ENCODE measurements at places on chromosomes 6 and 20. TPM values are rescaled to one million over a fixed set of nuclear protein-coding genes. Genes with fewer than 3 reads are reported as not detected.

GRCh38 chr20:4811661-4812181 is 90.0 kb downstream of the PRND start:
- no peak overlapping the region for H3K27ac ChIP-seq
- peaks cover 35% of the 10 kb centered on the region for H3K36me3 ChIP-seq

DNA sequence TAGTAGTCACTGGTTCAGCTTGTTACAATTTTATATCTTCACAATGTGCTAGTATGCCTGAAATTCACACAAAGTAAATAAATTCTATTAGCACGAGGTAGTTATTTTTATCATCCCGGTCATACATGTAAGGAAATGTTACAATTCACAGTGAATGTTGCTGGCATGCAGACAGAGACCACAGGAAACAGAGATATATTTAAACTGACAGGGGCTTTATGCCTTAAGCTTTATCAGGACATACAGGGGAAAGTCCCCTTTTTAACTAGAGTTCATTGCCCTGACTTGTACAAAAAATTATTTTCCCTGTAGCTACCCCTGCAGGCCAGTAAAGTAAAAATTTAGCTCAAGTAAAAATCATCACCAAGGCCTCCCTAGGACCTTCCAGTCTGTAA is 712.0 kb upstream of the NRSN1 start:
- no peaks in the 10 kb centered on the region for H3K36me3 ChIP-seq
- H3K27ac ChIP-seq = no peak overlapping the region
- peak; percentile 50 for DNase-seq
- no peaks in the 10 kb centered on the region for H3K27me3 ChIP-seq
- no peaks in the 10 kb centered on the region for H3K4me1 ChIP-seq

DNA sequence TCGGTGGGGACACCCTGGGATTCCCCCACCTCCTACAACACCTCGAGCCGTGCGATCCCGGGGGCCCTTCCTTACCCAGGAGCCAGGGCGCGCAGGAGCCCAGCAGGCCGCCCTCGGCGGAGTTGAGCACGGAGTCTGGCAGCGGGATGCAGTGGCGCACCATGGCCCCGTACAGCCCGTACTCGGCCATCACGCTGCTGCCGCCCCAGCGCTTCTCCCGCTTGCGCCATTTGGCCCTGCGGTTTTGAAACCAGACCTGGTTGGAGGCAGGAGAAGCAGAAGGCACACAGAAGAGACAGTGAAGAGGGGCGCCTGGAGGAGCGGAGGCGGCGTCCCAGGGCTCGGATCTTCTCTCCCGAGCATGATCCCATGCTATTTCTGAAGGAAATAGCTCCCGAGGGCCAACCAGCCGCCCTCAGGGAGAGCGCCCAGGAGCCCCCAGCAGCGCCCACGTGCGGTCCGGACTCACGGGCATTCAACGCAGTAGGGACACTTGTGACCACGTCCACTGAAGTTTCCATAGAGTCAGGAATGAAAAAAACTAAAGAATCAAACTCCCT is 4.3 kb downstream of the VSX1 start:
- no peak overlapping the region for H3K27ac ChIP-seq
- H3K4me3 ChIP-seq = peak overlapping the region; percentile 10
- H3K27me3 ChIP-seq = peaks cover 68% of the 10 kb centered on the region
- DNase-seq = no peak

DNA sequence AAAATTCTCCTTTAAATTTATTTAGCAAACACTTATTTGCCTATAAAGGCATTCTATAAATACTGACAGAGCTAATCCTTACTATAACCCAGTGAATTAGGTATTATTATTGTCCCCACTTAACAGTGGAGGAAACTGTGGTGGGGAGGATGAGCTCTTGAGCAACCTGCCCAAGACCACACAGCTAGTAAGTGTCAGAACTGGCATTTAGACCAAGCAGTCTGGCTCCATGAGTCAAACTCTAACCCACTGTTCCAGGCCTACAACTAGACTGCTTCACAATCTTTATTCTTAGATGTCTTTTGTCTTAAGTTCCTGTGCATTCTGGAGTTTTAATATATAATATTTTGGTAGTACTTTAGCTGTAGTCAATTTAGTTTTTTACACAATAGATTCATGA is 530.8 kb downstream of the BCKDHB start:
- H3K27me3 ChIP-seq = no peaks in the 10 kb centered on the region
- H3K4me1 ChIP-seq = no peaks in the 10 kb centered on the region
- no peak overlapping the region for H3K4me3 ChIP-seq
- no peak for DNase-seq

DNA sequence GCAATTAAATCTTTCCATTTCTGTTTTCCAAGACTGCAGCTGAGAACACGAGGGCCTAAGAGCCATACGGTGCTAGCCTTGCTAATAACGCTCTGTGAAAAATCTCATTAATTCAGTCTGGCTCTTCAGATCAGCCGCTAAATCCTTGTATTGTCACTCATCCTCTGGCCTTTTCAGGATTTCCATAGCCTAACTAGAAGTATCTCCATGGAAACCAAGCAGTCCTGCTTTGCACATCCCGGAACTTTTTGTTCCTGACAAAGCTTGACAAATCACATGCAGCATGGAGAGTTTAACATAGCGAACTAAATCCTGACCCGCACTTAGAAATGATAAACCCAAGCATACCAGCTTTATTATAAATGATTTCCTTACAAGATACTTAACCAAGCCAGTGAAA is 383.7 kb downstream of the CD83 start:
- no peak overlapping the region for H3K27ac ChIP-seq
- peaks cover 7% of the 10 kb centered on the region for H3K4me1 ChIP-seq
- H3K36me3 ChIP-seq = no peaks in the 10 kb centered on the region

DNA sequence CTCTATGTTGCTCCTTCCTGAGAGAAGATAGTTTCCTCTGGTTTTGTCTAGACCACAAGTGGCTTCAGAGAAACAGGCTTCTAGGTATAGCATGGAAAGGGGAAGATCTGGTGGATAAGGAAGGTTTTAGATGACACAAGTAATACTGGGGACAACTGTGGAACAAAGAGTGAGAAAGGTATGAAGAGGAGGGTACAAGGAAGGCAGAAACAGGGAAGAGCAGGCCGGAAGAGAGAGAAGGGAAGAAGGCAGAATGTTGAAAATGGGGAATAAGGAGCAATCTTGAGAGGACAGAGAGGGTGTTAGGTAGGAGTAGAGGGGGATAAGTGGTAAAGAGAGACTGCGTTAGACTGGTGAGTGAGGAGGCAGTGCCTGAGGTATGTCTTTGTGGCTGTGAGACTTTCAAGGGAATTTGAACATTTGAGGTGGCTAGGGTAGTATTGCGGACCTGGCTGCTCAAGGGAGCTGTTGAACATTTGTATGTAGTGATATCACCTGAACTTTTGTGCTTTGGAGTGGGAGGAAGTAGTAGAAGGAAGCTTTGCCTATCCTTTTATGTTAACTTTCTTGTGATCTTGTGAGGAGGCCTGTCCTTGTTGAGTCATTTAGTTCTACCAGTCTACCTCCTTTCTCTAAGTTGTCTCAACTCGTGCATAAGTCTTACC is 69.5 kb downstream of the FOXO3 start:
- no peak overlapping the region for H3K27ac ChIP-seq
- DNase-seq = no peak
- H3K4me1 ChIP-seq = peaks cover 4% of the 10 kb centered on the region
- H3K4me3 ChIP-seq = no peak overlapping the region

GRCh38 chr6:39166912-39167290 is 51.9 kb upstream of the SAYSD1 start:
- no peaks in the 10 kb centered on the region for H3K36me3 ChIP-seq
- DNase-seq = no peak
- H3K27me3 ChIP-seq = peaks cover 3% of the 10 kb centered on the region
- H3K4me1 ChIP-seq = peaks cover 17% of the 10 kb centered on the region
- no peak overlapping the region for H3K27ac ChIP-seq
- no peak overlapping the region for H3K4me3 ChIP-seq

DNA sequence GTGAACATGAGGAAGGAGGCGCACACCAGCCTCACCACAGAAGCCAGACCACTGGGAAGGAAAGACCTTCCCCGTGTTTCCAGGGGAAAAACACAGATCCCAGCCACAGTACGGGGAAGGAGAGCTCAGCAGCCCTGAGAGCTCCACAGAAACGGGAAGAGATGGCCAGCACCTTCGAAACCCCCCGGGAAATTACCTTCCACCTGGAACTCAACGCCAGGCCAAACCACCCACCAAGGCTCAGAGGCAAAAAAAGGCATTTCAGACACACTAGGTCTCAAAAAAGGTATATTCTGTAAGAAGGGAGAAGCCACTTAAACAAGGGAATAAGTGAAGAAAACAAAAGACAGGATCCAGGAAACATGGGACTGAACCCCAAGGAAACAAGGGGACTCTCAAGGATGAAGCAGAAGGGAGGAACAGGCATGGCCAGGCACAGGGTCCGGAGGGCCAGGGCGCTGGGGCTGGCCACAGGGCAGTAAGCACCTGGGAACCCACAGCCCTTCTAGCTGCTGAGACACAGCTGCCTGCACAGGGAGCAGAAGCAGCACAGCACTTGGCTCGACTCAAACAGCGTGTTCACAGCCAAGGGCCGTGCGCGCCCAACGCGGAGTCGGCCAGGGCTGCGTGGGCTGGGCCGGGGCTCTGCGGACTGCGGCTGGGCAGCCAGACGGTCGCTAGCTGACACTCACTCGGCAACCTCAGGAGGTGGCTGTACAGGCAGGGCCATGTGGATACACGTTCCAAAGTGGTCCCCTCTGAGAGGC is 44.6 kb downstream of the TAF4 start:
- peaks cover 64% of the 10 kb centered on the region for H3K4me1 ChIP-seq
- peak; percentile 63 for DNase-seq
- H3K36me3 ChIP-seq = peaks cover 12% of the 10 kb centered on the region
- no peaks in the 10 kb centered on the region for H3K27me3 ChIP-seq
- H3K4me3 ChIP-seq = no peak overlapping the region

- no peaks in the 10 kb centered on the region for H3K36me3 ChIP-seq
- no peak overlapping the region for H3K27ac ChIP-seq
- H3K4me1 ChIP-seq = no peaks in the 10 kb centered on the region
- H3K4me3 ChIP-seq = no peak overlapping the region
- DNase-seq = no peak
These were observed 18.8 kb upstream of the RCAN2 start for GRCh38 chr6:46509981-46510510.

- DNase-seq = no peak
These were observed 87.4 kb downstream of the ARID1B start for GRCh38 chr6:156864557-156864956.

DNA sequence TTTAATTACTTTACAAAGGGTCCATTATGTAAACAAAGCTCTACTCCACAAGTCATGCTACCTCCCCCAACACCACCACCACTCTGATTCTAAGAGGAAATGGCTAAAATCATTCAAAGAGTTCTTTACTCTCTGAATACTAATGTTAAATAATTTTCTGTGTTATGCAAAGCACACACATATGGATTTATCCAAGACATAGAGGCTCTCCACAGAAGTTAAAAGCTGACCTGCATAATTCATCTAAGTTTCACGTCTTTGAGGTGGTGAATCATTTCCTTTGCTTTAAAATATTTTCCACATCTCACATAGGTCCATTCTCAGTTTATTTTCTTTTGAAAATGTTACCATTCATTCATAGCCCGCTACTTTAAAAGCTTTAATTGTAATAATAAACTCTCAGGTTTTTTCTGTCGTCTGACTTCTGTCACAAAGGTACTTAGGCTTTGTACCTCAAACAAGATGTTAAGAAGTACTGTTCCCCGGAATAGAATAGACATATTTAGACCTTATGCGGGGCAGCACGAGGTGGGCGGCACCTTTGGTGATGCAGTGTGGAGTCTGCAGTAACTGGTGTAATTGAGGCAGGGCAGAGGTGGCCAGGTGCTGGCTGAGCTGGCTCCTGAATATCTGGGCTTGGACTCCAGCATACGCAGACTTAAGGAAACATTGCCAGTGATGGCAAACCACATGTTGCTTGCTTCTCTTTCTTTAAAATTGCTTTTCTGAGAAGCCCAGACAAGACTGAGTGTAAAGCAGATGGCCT is 55.8 kb downstream of the KIF6 start:
- DNase-seq = no peak
- no peaks in the 10 kb centered on the region for H3K36me3 ChIP-seq
- H3K27ac ChIP-seq = no peak overlapping the region
- no peaks in the 10 kb centered on the region for H3K4me1 ChIP-seq
- H3K27me3 ChIP-seq = peaks cover 2% of the 10 kb centered on the region
- no peak overlapping the region for H3K4me3 ChIP-seq

DNA sequence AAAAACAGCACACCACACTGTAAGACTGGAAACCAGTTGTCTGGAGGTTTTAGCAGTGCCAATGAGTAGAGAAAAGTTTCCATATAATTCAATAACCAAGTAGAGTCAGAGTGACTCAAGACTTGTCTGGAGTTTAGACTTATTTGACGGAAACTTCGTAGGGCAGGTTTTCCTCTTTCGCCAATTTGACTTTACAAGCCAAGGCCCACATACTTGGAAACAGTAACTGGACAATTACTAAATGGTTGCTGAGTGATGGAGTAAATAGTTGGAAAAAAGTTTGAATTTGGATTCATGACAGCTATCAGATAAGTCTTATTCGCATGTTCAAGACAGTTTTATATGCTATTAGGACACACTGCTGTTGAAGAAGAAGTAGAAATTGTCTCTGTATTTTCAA is 48.1 kb upstream of the CTAGE9 start:
- H3K4me1 ChIP-seq = no peaks in the 10 kb centered on the region
- H3K27me3 ChIP-seq = no peaks in the 10 kb centered on the region
- no peaks in the 10 kb centered on the region for H3K36me3 ChIP-seq
- H3K4me3 ChIP-seq = no peak overlapping the region
- DNase-seq = peak; percentile 27

DNA sequence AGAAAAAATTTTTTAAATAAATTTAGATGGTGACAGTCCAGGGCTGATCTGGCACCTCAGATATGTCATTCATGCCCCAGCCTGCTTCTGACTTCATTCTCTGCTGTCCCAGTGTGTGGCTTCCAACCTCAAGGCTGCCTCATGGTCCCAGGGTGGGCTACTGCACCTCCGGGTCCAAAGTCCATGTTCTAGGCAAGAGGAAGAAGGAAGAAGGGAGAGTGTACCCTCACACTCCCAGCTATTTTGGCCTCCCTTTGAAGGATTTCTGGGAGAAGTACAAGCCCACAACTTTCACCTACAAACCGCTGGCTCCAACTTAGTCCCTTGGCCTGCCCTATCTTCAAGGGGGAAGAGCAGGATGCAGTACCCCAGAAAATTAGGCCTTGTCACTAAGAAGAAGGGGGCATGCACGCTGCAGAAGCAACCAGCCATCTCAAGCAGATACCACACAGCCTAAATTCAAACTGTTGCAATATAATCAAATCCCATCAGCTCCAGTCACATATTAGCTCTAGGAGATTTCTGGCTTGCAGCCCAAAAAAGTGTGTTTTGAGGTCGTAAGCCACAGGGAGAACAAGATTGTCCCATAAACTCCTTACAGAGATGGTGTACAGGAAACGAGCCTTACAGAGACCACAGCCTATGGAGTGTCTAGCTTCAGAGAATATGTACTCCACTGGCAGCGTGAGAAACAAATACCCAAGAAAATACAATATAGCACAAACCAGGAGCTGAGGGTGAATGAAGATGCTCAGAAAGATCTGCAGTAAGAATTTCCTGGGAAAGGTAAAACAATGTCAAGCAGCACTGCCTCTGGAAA is 906 bp upstream of the BTN3A2 start:
- H3K27ac ChIP-seq = peak overlapping the region; percentile 96
- H3K4me1 ChIP-seq = no peaks in the 10 kb centered on the region
- peak overlapping the region; percentile 79 for H3K4me3 ChIP-seq
- H3K36me3 ChIP-seq = no peaks in the 10 kb centered on the region

FKBP1C gene
- total RNA-seq = 0.20 TPM

E2F1 gene
- total RNA-seq = 10.9 TPM

DYNLT2 gene
- total RNA-seq = 4.7 TPM

C6orf52 gene
- 7.1 TPM for total RNA-seq

TFAP2B gene
- total RNA-seq = 2.3 TPM

CFAP206 gene
- 11.5 TPM for total RNA-seq

PRL gene
- total RNA-seq = not detected
